ENCODE measurements at places on chromosomes 2 and 18.

DNA sequence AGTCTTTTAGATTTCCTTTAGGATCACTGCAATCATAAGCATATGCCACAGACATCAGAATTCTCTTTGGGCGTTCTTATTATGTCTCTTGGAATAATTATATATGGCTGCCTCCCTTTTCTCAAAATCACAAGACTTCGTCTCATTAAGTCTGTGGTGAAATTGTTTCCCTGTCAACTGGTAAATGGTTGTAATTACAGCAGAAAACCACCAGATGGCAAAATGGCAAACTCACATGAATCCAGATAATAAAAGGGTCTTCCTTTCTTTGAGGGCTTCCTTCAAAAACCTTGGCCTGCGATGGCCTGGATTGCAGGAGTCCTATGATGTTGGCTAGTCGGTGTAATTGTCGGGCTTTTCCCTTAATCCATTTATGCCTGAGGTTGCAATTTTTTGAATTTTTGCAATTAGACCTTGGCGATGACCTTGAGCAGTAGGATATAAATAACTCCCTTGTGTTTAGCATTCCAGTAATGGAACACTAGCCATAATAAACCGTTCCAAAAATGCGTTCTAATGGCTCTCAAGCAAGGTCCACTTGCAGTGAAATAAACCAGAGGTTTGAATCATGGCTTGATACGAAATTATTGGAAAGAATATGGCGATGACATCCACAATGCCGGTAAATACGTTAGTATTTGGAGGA is 656.4 kb downstream of the MBD2 start:
- peak; percentile 27 for DNase-seq

GRCh38 chr2:227222292-227222691 is 57.9 kb downstream of the COL4A3 start:
- no peak for DNase-seq

GRCh38 chr18:10838553-10838952 is 310.8 kb downstream of the PIEZO2 start:
- DNase-seq = no peak

DNA sequence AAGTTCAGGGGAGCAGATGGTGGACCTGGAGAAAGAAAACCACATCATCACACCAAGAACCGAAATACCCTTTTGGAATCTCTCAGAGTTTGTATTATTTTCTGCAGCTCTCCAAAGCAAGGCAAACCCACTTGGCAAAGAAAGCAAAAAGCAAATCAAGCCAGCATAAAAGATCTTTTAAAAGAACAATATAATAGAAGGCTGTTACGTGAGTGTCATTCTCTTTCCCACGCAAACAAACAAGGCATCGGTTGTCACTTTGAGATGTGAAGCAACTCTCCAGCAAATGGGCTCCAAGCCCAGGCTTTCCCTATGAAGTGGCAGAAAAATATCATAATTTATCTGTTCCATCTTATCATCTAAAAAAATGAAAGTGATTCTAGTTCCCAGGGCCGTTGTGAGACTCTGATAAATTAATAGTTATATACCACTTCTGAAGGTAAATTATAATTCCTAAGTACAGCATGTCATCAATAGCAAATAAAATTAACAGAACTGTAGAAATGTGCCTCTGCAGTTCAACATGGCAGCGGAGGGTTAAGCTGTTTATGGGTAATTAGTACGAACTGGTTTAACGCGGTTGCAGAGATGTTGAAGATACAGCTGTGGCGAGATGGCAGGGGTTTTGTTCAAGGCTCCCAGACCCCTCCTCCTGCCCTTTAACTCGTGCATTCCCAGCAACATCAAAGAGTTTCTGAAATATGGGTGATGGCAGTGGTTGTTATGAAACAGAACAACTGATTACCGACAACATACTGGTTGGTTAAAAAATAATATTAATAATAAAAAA is 89.2 kb downstream of the EPHA4 start:
- DNase-seq = no peak

All from NCI-H748 treated with DMSO at 0.1 percent for 48 hours (cell line).